ENCODE measurements at places on chromosomes 13 and 19.
A peak's percentile ranks its signal among the peaks of the same experiment; 100 is the strongest.

DNA sequence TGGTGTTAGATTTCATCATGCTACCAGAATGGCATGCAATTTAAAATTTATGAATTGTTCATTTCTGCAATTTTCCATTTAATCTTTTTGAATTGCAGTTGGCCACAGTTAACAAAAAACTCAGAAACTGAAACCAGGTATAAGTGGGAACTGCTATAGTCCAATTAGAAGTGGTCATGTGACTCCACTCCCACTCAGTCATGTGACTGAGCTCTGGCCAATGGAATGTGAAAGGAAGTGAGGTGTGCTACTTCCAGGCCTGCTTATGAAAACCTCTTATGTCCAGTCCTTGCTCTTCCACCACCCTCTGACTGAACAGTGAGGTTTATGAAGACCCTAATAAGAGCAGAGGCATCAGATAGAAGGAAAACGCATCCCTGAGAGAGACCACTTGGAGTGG is 47.0 kb downstream of the DLEU7 start:
- DNase-seq, result no peak

DNA sequence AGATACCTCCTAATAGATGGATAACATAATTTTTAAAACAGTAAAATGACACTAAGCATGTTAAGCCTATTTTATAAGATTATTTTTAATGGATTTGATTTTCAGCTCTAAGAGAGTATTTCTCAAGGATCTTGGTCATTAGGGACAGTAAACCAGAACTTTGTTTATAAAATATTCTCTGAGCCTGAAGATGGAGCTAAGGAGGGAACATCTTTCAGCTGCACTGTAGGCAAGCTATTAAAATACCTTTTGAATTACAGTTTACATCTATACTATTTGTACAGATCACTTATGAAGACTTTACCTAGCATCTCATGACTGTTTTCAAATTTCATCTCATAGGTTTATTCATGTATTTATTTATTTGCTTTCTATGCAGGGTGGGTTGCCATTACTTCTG is 345.3 kb downstream of the MYO16 start:
- DNase-seq, result no peak

GRCh38 chr13:108787700-108788414 is 158.4 kb downstream of the MYO16 start:
- no peak for DNase-seq

GRCh38 chr19:31254180-31254551 is 95.1 kb downstream of the TSHZ3 start:
- no peak for DNase-seq

DNA sequence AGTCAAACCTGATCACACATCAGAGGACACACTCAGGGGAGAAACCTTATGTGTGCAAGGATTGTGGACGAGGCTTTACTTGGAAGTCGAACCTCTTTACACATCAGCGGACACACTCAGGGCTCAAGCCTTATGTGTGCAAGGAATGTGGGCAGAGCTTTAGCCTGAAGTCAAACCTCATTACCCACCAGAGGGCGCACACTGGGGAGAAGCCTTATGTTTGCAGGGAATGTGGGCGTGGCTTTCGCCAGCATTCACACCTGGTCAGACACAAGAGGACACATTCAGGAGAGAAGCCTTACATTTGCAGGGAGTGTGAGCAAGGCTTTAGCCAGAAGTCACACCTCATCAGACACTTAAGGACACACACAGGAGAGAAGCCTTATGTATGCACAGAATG is 8.2 kb upstream of the ZNF527 start:
- DNase-seq, result no peak

GRCh38 chr19:4511300-4512054 is 6.8 kb downstream of the PLIN4 start:
- DNase-seq, result no peak

DNA sequence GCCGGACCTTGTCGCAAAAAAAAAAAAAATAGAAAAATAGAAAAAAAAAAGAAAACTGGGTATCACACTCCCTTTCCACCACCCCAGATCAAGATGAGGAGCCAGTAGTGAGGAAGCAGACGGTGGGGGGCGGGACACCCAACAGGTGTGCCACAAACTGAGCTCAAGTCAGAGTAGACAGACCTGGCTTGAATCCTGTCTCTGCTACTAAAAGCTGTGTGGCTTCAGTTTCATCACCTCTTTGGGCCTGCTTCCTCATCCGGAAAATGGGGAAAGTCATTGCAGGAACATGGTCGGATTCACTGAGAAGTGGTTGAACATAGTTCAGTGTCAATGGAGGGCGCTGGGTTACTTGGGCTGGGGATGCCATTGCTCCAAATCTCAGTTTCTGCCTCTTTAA is 2.9 kb downstream of the HIF3A start:
- no peak for DNase-seq

DNA sequence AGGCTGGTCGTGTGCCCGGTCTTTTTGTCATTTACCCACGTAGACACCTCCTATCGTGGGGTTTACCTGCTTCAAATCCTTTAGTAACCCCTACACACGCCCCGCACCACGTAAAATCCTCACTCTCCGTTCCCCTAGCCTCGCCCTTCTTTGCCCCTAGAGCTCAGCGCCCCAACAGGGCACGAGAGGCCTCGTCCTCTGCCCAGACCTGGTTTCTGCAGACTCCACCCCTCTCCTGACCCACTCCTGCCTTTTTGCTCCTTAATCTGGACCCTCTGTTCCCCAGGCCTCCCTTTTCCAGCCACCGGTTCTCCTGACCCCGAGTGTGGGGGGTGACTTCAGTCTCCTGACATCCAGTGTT is 412 bp downstream of the ZNF528 start:
- DNase-seq, result no peak

- DNase-seq, result no peak
These were observed 10.6 kb downstream of the PCDH8 start for GRCh38 chr13:52837850-52838249.

DNA sequence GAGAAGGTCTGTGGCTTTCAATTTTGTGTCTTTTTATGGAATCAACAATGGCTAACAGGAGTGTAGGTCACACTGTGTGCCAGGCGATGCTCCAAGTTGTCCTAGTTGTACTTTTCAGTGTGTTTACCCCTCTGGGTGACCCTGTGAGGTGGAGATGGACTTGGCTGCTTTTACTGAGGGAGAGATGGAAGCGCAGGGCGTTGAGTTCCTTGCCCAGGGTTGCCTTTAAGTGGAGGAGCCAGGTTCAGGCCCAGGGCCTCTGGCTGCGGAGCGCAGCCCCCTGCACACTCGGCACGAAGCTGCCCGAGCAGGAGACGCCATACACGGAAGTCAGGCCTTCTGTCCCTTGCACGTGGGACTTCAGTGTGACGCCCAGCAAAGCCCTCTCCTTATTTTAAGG is 112.8 kb downstream of the RAB20 start:
- DNase-seq, result no peak

DNA sequence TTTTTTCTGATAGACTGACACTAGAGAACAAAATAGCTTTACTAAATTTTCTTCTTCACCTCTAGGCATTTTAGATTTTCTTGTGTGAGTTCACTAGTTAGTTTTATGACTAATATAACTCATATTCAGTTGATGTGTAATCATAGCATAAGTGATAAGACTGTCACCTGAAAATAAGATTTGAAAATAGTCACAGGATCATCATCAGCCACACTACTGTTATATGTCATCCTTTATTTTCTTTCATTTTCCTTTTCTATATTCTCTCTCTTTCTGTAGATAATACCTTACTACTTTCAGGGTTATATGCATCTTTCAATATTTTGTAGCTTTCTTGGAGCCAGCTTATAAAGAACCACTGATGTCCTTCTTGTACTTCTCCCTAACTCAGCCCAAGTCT is 292.6 kb downstream of the TDRD3 start:
- DNase-seq, result no peak

- DNase-seq, result no peak
These were observed 25.3 kb downstream of the POMP start for GRCh38 chr13:28684257-28684656.

DNA sequence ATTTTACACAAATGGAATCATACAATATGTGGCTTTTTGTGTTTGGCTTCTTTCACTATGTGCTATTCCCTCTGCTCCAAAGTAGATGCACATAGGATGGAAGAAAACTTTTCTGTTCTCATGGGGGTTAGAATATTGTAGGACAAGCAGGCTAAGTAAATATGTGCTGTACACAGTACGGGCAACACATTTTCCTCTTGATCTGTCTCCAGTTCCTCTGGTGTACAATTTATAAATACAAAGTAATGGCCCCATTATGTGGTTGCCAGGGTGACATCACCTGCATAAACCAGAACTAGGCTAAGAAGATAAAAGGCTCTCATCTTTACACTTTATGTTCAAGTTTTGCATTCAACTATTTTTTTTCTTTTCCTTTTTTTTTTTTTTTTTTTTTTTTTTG is 41.0 kb upstream of the SOX21 start:
- no peak for DNase-seq

DNA sequence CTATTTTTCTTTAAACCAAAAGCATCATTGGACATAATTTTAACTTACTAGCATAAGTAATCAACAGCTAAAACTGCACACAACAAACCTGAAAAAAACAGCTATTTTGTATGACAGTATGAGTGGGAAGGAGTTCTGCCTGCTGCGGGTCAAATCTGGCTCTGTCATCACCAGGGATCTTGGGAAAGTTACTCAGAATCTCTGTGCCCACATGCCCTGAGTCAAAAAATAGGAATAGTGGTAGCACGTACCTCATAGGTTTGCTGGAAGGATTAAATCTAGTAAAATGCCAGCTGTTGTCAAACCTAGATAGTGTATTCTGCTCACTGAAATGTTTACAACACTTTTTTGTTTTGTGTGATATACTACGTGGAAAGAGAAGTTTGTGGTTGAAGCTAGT is 1.1 kb downstream of the CLN5 start:
- no peak for DNase-seq

- DNase-seq, result no peak
These were observed 13.2 kb downstream of the DNAJC15 start for GRCh38 chr13:43036351-43037250.

- no peak for DNase-seq
These were observed 3.5 kb upstream of the KLHL26 start for GRCh38 chr19:18633321-18633720.

- DNase-seq, result no peak
These were observed 60.0 kb downstream of the ZNF627 start for GRCh38 chr19:11657307-11657706.

- DNase-seq, result no peak
These were observed 5.9 kb upstream of the NANOS2 start for GRCh38 chr19:45920458-45920857.

DNA sequence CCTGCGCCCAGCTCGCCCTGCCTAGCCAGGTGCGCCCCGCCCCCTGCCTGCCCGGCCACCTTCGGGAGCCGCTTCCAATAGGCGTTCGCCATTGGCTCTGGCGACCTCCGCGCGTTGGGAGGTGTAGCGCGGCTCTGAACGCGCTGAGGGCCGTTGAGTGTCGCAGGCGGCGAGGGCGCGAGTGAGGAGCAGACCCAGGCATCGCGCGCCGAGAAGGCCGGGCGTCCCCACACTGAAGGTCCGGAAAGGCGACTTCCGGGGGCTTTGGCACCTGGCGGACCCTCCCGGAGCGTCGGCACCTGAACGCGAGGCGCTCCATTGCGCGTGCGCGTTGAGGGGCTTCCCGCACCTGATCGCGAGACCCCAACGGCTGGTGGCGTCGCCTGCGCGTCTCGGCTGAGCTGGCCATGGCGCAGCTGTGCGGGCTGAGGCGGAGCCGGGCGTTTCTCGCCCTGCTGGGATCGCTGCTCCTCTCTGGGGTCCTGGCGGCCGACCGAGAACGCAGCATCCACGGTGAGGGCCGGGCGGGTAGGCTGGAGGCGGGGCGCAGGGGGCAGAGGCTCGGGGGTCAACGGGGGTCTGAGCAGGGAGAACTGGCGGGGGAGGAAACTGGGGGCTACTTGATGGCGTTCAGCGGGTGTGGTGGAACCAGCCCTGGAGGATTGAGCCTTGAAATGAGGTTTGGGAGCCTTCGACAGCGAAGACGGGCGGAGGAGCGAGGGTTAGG is at the start of gene SPINT2:
SPINT2 (plus strand) TSS at position 88 of the 727 bp plus-strand sequence; CDS start at position 408, 320 bp downstream.
- DNase-seq, result peak; percentile 67

GRCh38 chr13:72125561-72125960 is 258.6 kb upstream of the DACH1 start:
- no peak for DNase-seq

DNA sequence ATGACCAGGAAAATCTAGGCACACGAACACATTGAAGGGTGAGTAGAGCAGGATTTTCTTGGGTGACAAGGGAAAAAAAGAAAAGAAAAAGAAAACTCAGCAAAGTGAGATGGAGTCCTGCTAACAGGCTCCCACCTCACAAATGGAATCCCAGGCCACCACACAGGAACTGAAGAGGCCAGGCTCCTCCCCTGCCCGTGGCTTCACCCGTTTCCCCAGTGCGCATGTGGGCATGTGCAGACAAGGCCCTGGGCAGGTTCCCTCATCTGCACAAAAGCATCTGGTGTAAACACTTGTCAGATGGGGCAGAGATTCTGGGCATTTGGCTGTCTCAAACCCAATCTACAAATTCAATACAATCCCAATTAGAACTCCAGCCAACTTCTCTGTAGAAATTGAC is 24.5 kb downstream of the CFAP97D2 start:
- DNase-seq, result no peak

DNA sequence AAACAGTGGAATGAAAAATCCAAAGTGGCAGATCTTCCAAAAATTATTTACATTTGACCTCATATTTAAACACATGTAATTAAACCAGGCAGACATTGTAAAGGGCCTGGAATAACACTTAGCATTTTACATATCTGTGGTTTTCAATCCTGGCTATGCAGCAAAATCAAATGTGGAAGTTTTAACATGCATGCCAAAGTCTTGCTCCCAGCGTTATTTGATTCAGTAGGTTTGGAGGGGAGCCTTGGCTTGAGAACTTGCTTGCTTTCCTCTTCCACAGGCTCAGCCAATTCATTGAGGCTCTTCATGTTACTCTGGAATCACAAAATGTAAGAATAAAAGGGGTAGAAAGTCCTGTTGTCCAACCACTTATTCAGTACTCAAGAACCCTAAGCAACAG is 42.5 kb upstream of the INTS6 start:
- no peak for DNase-seq

GRCh38 chr19:48633148-48634035 is 3.8 kb downstream of the DBP start:
- DNase-seq, result no peak

DNA sequence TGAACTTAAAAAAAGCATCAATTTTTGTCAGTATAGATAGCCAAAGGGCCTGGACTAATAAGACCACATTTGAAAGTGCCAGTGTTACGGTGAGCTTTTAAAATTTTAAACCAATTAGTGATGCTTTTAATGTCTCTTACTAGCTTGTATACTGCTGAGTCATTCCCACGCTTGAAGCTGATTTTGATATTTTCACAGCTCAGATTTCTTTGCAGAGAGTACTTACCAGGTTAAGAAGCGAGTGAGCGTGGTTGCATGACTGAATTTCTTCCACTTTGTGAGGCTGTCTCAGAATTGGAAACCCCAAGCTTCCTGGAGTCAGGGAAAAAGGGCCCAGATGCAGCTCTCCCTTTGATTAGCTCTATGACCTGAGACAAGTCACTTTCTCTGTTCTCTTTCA is 74.5 kb upstream of the NBEA start:
- DNase-seq, result no peak

GRCh38 chr13:49597043-49597641 is 11.8 kb upstream of the RCBTB1 start:
- no peak for DNase-seq

- DNase-seq, result no peak
These were observed 11.6 kb downstream of the DIAPH3 start for GRCh38 chr13:60152114-60152513.

GRCh38 chr19:36121486-36122124 is 6.3 kb downstream of the TBCB start:
- DNase-seq, result no peak

- DNase-seq, result no peak
These were observed 100.0 kb downstream of the TSHZ3 start for GRCh38 chr19:31249217-31249616.

GRCh38 chr19:8391198-8392016 is 1.2 kb downstream of the RAB11B start:
- no peak for DNase-seq

GRCh38 chr13:113781571-113781970 is 22.5 kb downstream of the TMEM255B start:
- DNase-seq, result no peak
